ENCODE measurements at places on chromosomes 12 and 14.

- H3K36me3 ChIP-seq: no peaks in the 10 kb centered on the region
- no peaks in the 10 kb centered on the region for H3K27me3 ChIP-seq
- H3K4me3 ChIP-seq: no peak overlapping the region
Observed at GRCh38 chr12:18612971-18613370, 124.8 kb downstream of the PLCZ1 start.

GRCh38 chr12:21879312-21879711 is 61.9 kb downstream of the ABCC9 start:
- no peak overlapping the region for H3K4me3 ChIP-seq
- no peaks in the 10 kb centered on the region for H3K27me3 ChIP-seq
- DNase-seq: no peak
- H3K36me3 ChIP-seq: no peaks in the 10 kb centered on the region

DNA sequence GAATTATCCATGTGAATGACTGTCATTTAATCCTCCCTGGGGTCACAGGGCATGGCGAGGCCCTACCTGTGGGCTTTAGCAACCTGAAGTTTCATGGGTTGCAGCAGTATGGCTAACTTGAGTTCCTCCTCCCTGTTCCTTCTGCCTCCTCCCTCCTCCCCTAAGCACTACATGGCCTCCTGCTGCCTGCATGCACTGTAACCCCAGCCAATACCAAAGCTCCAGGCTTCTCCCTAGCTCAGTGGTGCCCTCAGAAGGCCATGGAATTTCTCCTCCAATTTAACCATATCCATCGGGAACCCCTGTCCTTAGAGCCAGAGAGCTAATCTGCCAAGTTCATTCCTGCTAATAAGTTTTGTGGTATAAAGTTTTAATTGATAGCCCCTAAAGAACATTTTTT is 95.1 kb downstream of the NT5DC3 start:
- H3K27ac ChIP-seq: no peak overlapping the region
- DNase-seq: no peak
- no peaks in the 10 kb centered on the region for H3K36me3 ChIP-seq

- no peak for DNase-seq
- peaks cover 11% of the 10 kb centered on the region for H3K36me3 ChIP-seq
- no peak within 1 kb of the TSS for H3K4me3 ChIP-seq
- H3K4me1 ChIP-seq: no peaks in the 10 kb centered on the region
Observed at GRCh38 chr14:24262821-24263733, at the start of gene TGM1. Gene TGM1, minus strand, starts transcription at chr14:24263177. Its CDS starts 825 bp downstream, at chr14:24262352.

- no peak overlapping the region for H3K4me3 ChIP-seq
- no peaks in the 10 kb centered on the region for H3K36me3 ChIP-seq
- no peak for DNase-seq
- H3K27me3 ChIP-seq: 0 out of 2 replicates have a peak, but pooled peaks cover 2% of the 10 kb centered on the region
- H3K4me1 ChIP-seq: no peaks in the 10 kb centered on the region
Observed at GRCh38 chr12:9123781-9124382, 8.2 kb upstream of the A2M start.

- H3K36me3 ChIP-seq: no peaks in the 10 kb centered on the region
- no peaks in the 10 kb centered on the region for H3K27me3 ChIP-seq
- H3K4me3 ChIP-seq: no peak overlapping the region
- no peaks in the 10 kb centered on the region for H3K4me1 ChIP-seq
Observed at GRCh38 chr12:23893611-23894010, 55.9 kb downstream of the SOX5 start.

DNA sequence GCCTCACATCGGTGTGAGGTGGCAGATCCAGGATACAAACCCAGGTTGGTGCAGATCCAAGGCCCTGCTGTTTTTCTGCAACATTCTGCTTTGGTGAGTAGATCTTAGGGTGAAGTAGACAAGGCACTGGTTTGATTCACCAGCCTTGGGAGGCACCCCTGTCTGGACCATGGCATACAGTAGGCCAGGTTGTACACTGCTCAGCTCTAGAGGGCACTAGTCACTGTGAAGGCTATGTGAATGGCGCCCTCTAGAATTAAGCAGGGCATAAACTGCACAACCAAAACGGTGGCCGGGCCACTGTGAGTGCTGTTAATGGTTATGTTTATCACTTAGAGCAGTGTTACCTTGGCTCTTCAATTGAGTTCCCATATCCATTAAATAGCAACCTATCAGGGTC is 280.6 kb upstream of the PWP1 start:
- H3K27ac ChIP-seq: no peak overlapping the region
- H3K27me3 ChIP-seq: no peaks in the 10 kb centered on the region
- no peak for DNase-seq
- H3K36me3 ChIP-seq: no peaks in the 10 kb centered on the region
- H3K4me1 ChIP-seq: no peaks in the 10 kb centered on the region

- no peaks in the 10 kb centered on the region for H3K4me1 ChIP-seq
- no peaks in the 10 kb centered on the region for H3K36me3 ChIP-seq
- no peak for DNase-seq
- no peaks in the 10 kb centered on the region for H3K27me3 ChIP-seq
- H3K4me3 ChIP-seq: no peak overlapping the region
- H3K27ac ChIP-seq: no peak overlapping the region
Observed at GRCh38 chr12:31868965-31869364, 90.2 kb upstream of the RESF1 start.

DNA sequence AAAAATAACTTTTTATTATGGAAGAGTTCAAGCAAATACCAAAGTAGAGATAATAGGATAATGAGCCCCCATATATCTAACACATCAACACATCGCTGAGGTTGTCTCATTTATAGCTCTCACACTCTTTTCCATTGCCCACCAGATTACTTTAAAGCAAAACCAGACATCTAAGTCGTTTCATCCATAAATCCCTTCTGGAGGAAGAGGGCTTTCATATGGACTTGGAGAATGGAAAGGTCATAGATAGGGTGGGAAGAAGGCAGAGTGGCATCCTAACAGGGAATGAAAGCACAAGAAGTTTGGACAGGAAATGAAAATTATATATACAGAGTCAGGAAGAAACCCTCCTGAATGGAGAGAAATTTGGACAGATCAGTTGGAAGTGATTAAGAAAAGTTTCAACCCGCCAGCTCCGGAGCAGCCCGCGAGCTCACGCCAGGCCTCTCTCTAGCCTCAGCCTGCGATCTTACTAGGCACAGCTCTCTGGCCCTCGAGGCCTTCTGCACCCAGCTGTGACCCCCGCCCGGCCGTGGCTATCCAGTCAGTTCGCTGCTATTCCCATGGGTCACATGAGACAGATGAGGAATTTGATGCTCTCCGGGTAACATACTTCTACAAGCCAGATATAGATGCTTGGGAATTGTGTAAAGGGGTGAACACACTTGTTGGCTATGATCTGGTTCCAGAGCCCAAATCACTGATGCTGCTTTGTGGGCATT is 48.4 kb upstream of the NID2 start:
- no peaks in the 10 kb centered on the region for H3K36me3 ChIP-seq
- no peak overlapping the region for H3K27ac ChIP-seq
- no peaks in the 10 kb centered on the region for H3K4me1 ChIP-seq
- H3K4me3 ChIP-seq: no peak overlapping the region
- no peak for DNase-seq
- H3K27me3 ChIP-seq: no peaks in the 10 kb centered on the region

GRCh38 chr12:74871817-74872216 is 334.2 kb downstream of the ATXN7L3B start:
- DNase-seq: no peak
- no peak overlapping the region for H3K27ac ChIP-seq
- H3K36me3 ChIP-seq: no peaks in the 10 kb centered on the region
- H3K4me1 ChIP-seq: no peaks in the 10 kb centered on the region
- no peaks in the 10 kb centered on the region for H3K27me3 ChIP-seq

DNA sequence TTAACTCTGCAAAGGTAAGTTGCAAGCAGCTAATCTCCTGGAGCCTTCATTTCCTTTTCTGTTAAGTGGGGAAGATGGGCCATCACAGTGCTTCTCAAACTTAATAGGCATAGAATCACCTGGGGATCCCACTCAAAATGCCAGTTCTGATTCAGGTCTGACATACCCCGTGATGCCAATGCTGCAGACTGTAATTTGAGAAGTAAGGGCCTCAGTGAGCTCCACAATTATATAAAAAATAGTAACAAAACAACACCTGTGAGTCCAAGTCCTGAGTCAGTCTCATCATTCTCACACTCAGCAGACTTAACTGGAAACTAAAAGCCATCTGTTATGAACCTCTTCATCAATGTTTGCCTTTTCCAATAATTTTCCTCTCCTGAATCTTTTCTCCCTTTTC is 10.8 kb upstream of the PSMA6 start:
- H3K4me1 ChIP-seq: peaks cover 26% of the 10 kb centered on the region
- no peaks in the 10 kb centered on the region for H3K36me3 ChIP-seq
- no peak for DNase-seq
- H3K4me3 ChIP-seq: no peak overlapping the region
- H3K27me3 ChIP-seq: no peaks in the 10 kb centered on the region

Data from GM12878 (cell line).